H1 (cell line): ENCODE measurements at places on chromosomes 3 and 15. TPM values are rescaled to one million over a fixed set of nuclear protein-coding genes. Genes with fewer than 3 reads are reported as not detected.

DNA sequence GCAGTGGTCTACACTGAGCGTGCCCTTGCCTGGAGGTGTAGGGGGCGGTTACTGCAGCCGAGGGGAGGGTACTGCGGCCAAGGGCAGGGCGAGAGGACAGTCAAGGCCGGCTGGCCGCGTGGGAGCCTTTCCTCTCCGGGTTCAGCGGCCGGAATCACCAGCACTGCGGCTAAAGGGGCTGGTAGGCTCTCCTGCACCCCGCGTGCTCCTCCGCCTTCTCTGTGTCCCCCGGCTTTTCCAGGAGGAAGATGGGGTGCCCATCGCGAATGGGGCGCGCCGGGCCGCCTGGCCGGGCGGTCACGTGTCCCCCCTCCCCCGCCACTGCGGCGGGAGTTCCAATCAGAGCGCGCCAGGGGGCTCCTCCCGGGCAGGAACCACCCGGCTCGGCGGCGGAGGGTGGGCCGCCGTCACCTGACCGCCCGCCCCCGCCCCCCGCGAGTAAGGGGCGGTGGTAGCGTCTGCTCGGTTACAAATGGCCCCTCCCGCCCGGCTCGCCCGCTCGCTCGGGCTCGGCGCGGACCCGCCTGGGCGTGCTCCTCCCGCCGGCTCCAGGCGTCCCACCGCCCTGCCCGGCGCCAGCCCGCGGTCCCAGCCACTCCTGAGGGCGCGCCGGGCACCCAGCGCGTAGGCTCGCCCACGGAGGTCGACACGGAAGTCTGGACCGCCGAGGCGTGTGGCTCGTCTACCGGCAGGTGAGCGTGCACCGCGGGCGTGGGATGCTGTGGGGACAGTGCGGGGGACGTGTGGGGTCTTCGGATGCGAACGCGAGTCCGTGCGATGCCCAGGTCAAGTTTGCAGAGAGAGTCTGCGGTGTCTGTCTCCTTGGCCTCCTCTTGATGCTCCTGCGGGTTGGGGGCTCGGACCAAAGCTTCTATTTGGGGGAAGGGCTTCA is 242.6 kb upstream of the TOPAZ1 start:
- H3K27me3 ChIP-seq = peaks cover 32% of the 10 kb centered on the region
- DNase-seq = no peak
- peak overlapping the region; percentile 59 for H3K4me3 ChIP-seq

GRCh38 chr3:152155246-152156020 is 113.3 kb upstream of the MBNL1 start:
- H3K27ac ChIP-seq = no peak overlapping the region
- H3K36me3 ChIP-seq = no peaks in the 10 kb centered on the region
- DNase-seq = no peak
- H3K27me3 ChIP-seq = no peaks in the 10 kb centered on the region
- H3K4me1 ChIP-seq = no peaks in the 10 kb centered on the region
- no peak overlapping the region for H3K4me3 ChIP-seq

GRCh38 chr3:94378322-94378721 is 315.5 kb downstream of the NSUN3 start:
- H3K27me3 ChIP-seq = no peaks in the 10 kb centered on the region
- H3K36me3 ChIP-seq = no peaks in the 10 kb centered on the region

DNA sequence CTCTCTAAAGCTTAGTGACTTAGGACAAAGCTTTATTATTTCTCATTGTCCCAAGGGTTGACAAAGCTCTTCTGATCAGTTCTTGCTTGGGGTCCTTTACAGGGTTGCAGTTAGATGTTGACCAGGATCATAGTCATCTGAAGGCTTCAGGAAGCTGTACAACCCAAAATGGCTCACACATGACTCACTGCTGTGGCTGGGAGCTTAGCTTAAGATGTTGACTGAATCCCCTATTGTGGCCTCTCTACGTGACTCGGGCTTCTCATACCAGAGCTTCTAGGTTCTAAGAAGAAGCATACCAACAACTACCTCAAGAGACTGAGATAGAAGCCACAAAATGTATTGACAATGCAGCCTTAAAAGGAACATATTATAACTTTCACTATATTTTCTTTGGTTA is 569.6 kb upstream of the ROBO2 start:
- H3K27me3 ChIP-seq = peaks cover 1% of the 10 kb centered on the region
- no peak for DNase-seq
- H3K27ac ChIP-seq = no peak overlapping the region
- H3K36me3 ChIP-seq = no peaks in the 10 kb centered on the region
- H3K4me1 ChIP-seq = no peaks in the 10 kb centered on the region

- no peak for DNase-seq
- no peaks in the 10 kb centered on the region for H3K27me3 ChIP-seq
- H3K4me1 ChIP-seq = peaks cover 5% of the 10 kb centered on the region; the same call in 1 of the 2 replicates
- H3K27ac ChIP-seq = no peak overlapping the region
Observed at GRCh38 chr3:23094890-23095462, 108.2 kb upstream of the UBE2E2 start.

DNA sequence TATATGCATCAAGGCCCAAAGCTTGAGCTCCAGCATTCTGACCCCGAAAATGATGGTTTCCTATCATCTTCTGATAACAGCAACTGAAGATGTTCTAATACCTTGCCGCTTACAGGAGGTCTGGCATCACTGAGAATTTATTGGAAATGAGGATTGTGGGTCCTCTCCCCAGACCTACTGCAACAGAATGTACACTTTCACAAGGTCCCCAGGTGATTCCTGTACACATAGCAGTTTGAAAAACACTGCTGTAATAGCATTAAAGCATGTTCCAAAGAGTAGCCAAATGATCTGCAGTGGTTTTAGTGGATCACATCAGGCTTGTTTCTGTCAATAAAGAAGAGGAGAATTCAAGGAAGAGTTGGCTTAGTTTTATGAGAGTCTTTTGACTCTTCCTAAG is 11.3 kb downstream of the TGFBR2 start:
- H3K27ac ChIP-seq = no peak overlapping the region
- peaks cover 4% of the 10 kb centered on the region for H3K4me1 ChIP-seq
- no peak for DNase-seq
- no peaks in the 10 kb centered on the region for H3K27me3 ChIP-seq
- no peaks in the 10 kb centered on the region for H3K36me3 ChIP-seq

DNA sequence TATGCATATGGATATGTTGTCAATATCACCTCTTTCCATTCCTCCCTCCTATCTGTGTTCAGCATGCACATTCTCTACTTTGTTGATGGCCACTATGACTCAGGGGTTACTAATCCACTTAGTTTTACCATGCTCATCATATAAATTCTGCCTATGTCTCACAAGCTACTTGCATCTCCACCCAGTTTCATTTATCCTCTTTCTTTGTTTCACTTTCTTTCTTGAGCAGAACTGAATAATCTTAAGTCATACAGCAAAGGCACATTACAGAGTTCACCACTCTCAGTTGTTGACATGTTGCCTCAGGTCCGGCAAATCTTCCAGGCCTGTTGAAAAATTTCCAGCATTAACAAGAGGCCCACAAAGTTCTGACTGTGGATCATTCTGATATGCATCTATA is 71.5 kb downstream of the SSR3 start:
- no peaks in the 10 kb centered on the region for H3K36me3 ChIP-seq
- H3K4me3 ChIP-seq = no peak overlapping the region
- H3K27me3 ChIP-seq = no peaks in the 10 kb centered on the region
- DNase-seq = no peak

- no peak for DNase-seq
- no peaks in the 10 kb centered on the region for H3K4me1 ChIP-seq
- H3K27me3 ChIP-seq = no peaks in the 10 kb centered on the region
- H3K4me3 ChIP-seq = no peak overlapping the region
- no peak overlapping the region for H3K27ac ChIP-seq
Observed at GRCh38 chr3:100359035-100359434, 24.5 kb downstream of the NIT2 start.

DNA sequence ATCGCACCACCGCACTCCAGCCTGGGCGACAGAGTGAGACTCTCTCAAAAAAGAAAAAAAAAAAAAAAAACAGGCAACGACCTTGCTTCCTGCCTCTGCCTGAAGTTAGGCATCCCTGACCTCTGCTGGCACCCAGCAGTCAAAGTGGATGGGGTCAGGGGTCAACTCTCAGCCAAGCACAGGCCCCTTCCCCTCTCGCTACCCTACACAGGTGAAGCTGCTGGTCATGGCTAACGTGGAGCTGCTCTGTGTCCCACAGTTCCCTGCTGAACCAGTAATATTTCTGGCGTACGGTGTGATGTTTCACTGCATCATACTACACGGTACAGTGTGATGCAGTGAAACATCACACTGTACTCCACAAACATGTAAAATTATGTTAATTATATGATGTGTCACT is 13.9 kb upstream of the FRG2C start:
- H3K4me1 ChIP-seq = no peaks in the 10 kb centered on the region
- DNase-seq = no peak
- H3K4me3 ChIP-seq = no peak overlapping the region
- H3K27me3 ChIP-seq = peaks cover 8% of the 10 kb centered on the region
- H3K36me3 ChIP-seq = no peaks in the 10 kb centered on the region

GRCh38 chr3:184784731-184785500 is 27.1 kb upstream of the VPS8 start:
- no peak overlapping the region for H3K27ac ChIP-seq
- no peaks in the 10 kb centered on the region for H3K27me3 ChIP-seq
- 0 out of 2 replicates have a peak, but pooled peaks cover 3% of the 10 kb centered on the region for H3K4me1 ChIP-seq
- H3K36me3 ChIP-seq = no peaks in the 10 kb centered on the region
- no peak overlapping the region for H3K4me3 ChIP-seq
- no peak for DNase-seq

- H3K27me3 ChIP-seq = no peaks in the 10 kb centered on the region
- H3K4me3 ChIP-seq = no peak overlapping the region
- no peak for DNase-seq
Observed at GRCh38 chr3:67382536-67382935, 271.9 kb downstream of the SUCLG2 start.

GRCh38 chr3:112074616-112075497 is 11.3 kb upstream of the C3orf52 start:
- no peaks in the 10 kb centered on the region for H3K4me1 ChIP-seq
- no peaks in the 10 kb centered on the region for H3K36me3 ChIP-seq
- no peak overlapping the region for H3K27ac ChIP-seq
- no peak overlapping the region for H3K4me3 ChIP-seq
- DNase-seq = no peak

DNA sequence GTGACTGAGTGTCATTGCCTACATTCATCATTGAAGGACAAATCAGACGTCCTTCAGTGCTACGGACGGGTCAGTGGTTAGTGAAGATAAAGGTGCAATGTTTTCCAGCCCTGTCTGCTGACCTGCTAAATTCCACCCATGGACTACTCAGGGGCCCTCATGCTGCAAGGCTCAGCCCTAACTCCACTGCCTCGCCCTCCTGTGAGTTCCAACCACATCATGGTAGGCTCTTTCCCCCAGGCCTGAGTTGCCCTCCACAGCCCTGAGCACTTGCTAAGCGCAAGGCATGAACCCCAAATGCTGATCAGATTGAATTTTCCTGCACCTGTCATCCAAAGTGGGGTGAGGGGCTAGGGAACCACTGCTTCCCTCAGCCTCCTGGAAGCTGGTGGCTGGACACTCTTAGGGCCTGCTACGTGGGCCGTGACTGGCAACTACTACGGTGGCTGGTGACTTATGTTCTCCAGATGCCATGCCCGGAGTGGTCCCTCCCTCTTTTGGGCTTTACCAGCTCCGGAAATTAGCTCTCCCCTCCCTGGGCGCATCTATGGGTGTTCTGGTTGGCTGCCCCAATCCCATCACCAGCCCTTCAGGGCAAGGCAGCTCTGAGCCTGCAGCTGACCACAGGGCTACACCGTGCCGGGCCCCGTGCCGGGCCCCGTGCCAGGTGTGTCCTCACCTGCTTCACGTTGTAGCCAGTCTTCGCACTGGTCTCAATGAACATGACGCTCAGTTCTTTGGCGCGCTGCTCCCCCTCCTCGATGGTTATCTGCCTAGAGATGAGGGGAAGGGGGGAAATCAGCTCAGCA is 32.1 kb downstream of the SRPRB start:
- H3K4me3 ChIP-seq = no peak overlapping the region
- DNase-seq = no peak
- no peaks in the 10 kb centered on the region for H3K4me1 ChIP-seq
- no peaks in the 10 kb centered on the region; the same call in 1 of the 2 replicates for H3K36me3 ChIP-seq
- H3K27ac ChIP-seq = no peak overlapping the region; the same call in 1 of the 2 replicates

GRCh38 chr15:95280711-95281110 is 1049.3 kb downstream of the MCTP2 start:
- no peaks in the 10 kb centered on the region for H3K36me3 ChIP-seq
- H3K27me3 ChIP-seq = no peaks in the 10 kb centered on the region
- H3K4me1 ChIP-seq = no peaks in the 10 kb centered on the region
- no peak for DNase-seq
- no peak overlapping the region for H3K4me3 ChIP-seq

GRCh38 chr3:13579063-13579462 is 30.1 kb downstream of the FBLN2 start:
- H3K36me3 ChIP-seq = no peaks in the 10 kb centered on the region
- DNase-seq = no peak
- H3K4me1 ChIP-seq = peaks cover 15% of the 10 kb centered on the region; the same call in 1 of the 2 replicates
- no peaks in the 10 kb centered on the region; the same call in 1 of the 2 replicates for H3K27me3 ChIP-seq

PLSCR4 gene
- 1.5 and 2.9 TPM in 2 replicates for total RNA-seq

RNF168 gene
- 62.9 and 63.5 TPM in 2 replicates for total RNA-seq

ADGRG7 gene
- total RNA-seq = not detected in 2 replicates

GPR27 gene
- 12.5 and 13.8 TPM in 2 replicates for total RNA-seq

INKA1 gene
- 1.3 and 1.8 TPM in 2 replicates for total RNA-seq

IMPG2 gene
- 0.06 and 0.08 TPM in 2 replicates for total RNA-seq

SUCLG2 gene
- total RNA-seq = 42.9 and 46.2 TPM in 2 replicates

FAM131A gene
- total RNA-seq = 15.4 and 16.0 TPM in 2 replicates

ANKUB1 gene
- total RNA-seq = not detected in 2 replicates
